Stimulated activated CD4-positive, alpha-beta T cell treated with anti-CD3 and anti-CD28 coated beads, TNF-alpha, amount 100 ng/mL, for 4 hours (primary cell): ENCODE measurements at places on chromosomes 11 and 22.

DNA sequence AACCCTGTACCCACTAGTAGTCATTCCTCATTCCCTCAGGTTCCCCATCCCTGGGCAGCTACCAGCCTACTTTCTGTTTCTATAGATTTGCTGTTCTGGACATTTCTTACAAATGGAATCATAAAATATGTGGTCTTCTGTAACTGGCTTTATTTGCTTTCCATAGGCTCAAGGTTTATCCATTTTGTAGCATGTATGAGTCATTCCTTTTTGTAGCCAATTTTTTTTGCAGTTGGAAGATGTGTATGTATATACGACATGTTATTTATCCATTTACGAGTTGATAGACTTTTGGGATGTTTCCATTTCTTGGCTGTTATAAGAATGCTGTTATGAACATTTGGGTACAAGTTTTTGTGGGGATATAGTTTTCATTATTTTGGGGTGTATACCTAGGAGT, 130.6 kb downstream of the WNT11 start:
- no peak for DNase-seq

DNA sequence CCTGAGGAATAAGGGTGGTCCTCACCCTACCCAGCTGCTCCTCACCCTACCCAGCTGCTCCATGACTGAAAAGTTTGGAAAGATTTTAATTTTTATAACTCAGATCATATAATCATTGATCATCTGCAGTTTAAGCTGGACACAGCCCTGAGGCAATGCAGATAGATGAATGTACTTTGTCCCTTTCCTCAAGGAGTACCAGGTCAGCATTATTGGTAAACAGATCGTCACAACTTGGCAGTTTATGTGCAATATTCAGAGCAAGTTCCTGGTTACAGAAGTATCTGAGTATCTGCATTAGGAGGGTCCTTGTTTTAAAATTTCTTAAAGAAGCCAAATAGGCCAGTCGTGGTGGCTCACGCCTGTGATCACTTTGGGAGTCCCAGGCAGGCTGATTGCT, 3.6 kb downstream of the TNRC6B start:
- DNase-seq: no peak

DNA sequence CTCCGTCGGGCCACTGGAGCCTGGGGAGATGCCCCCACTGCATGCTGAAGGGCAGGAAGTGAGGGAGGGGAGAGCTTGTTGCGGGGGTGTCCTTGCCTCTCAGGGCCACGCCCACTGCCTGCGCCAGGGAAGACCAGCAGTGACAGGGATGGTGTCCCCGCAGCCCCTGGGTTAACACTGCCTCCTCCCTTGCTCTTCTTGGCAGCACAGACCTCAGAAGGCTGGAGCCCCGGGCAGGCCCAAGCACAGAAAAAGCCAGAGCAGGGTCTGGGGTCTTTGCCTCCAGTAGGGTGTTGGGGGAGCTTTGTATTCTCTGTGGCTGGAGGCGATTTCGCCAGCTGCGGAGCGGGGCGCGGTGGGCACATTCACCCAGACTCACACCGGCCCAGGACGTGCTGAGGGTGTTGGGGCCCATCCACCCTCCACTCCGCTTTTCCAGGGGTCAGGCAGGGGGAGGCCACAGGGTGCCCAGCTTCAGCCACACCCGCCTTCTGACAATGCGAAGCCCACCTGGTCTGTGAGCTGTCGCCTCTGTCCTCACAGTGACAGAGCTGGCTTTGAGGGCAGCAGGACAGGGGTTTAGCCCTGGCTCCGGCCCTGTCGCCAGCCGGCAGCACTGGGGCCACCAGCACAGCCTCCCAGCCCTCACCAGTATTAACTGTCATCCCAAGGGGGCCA, 83.7 kb downstream of the CDKN1C start:
- DNase-seq: no peak

DNA sequence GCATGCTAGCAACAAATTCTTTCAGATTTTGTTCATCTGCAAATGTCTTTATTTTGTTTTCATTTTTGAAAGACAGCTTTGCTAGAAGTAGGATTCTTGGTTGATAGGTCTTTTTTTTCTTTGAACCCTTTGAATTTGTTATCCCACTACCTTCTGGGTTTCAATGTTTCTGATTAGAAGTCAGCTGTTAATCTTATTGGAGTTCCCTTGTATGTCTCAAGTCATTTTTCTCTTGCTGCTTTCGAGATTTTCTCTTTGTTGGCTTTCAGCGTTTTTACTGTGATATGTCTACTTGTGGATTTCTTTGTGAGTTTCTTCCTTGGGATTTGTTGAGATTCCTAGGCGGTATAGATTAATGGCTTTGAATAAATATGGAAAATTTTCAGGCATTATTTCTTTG, 27.2 kb upstream of the MS4A8 start:
- no peak for DNase-seq

GRCh38 chr22:42912059-42912458, 55.0 kb upstream of the ARFGAP3 start:
- DNase-seq: no peak

- no peak for DNase-seq
Observed at GRCh38 chr22:26553056-26553752, 36.7 kb downstream of the TPST2 start.

DNA sequence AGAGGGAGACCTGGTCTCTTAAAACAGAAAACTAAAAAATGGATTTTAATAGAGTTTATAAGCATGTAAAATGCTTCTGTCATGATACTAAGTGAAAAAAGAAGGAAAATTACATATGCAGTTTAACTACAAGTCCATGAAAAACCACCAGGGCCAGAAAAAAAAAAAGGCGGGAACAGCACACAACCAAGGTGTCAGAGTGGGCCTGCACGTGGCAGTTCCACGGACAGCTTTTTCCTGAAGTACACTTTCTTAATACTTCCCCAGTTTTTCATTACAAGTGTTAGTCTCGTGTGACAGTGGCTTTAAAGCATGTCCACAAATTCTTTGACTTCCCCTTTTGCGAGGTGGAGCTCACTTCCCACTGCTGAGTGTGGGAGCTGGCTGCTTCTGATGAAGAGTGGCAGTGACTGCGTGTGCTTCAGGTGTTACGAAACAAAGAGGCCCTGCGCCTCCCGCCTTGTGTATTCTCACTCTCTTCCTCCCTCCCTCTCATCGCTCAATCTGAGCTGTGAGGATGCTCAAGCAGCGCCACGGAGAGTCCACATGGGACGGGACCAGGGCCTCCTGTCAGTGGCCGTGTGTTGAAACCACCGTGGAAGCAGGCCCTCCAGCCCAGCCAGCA, 16.4 kb downstream of the PPM1F start:
- no peak for DNase-seq
